Activated T-helper 17 cell treated with anti-CD3 and anti-CD28 coated beads, Interleukin-2, amount 50 U/mL, for 72 hours (primary cell): ENCODE measurements at places on chromosomes 16 and 17. TPM values are rescaled to one million over a fixed set of nuclear protein-coding genes. Genes with fewer than 3 reads are reported as not detected.

- no peak overlapping the region for H3K4me3 ChIP-seq
- H3K4me1 ChIP-seq = no peaks in the 10 kb centered on the region
- ATAC-seq = no peak
Measured at GRCh38 chr16:49622421-49623402, 233.2 kb downstream of the ZNF423 start.

GRCh38 chr16:87534030-87534653 is 41.3 kb upstream of the ZCCHC14 start:
- H3K36me3 ChIP-seq = no peaks in the 10 kb centered on the region
- H3K27ac ChIP-seq = no peak overlapping the region
- no peak for ATAC-seq
- peaks cover 11% of the 10 kb centered on the region for H3K4me1 ChIP-seq
- no peak overlapping the region for H3K4me3 ChIP-seq
- peaks cover 44% of the 10 kb centered on the region for H3K27me3 ChIP-seq

GRCh38 chr16:84048270-84048669 is 5.7 kb upstream of the SLC38A8 start:
- H3K36me3 ChIP-seq = peaks cover 28% of the 10 kb centered on the region
- H3K27ac ChIP-seq = no peak overlapping the region
- peaks cover 7% of the 10 kb centered on the region for H3K4me1 ChIP-seq

DNA sequence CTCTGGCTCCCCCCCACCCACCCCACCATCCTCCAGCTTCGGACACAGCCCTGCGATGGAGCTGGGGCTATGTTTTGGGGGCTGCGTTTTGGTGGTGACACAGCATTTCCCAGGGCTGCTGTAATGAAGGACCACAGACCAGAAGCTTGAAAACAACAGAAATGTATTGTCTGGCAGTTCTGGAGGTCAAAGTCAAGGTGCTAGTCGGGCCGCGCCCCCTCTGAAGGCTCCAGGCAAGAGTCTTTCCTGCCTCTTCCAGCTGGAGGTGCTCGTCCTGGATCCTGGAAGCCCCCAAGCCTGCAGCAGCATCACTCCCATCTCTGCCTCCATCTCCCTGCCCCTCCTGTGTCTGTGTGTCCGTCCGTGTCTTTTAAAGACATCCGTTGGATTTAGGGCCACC is 50.8 kb downstream of the TBC1D16 start:
- ATAC-seq = no peak
- H3K4me3 ChIP-seq = no peak overlapping the region
- no peaks in the 10 kb centered on the region for H3K36me3 ChIP-seq
- H3K27ac ChIP-seq = no peak overlapping the region
- no peaks in the 10 kb centered on the region for H3K27me3 ChIP-seq

GRCh38 chr16:12781777-12782176 is 21.9 kb downstream of the CPPED1 start:
- ATAC-seq = peak; percentile 98
- peaks cover 43% of the 10 kb centered on the region for H3K36me3 ChIP-seq
- peak overlapping the region; percentile 60 for H3K4me3 ChIP-seq
- H3K4me1 ChIP-seq = peaks cover 3% of the 10 kb centered on the region

- H3K4me1 ChIP-seq = peaks cover 13% of the 10 kb centered on the region
- H3K27me3 ChIP-seq = no peaks in the 10 kb centered on the region
- peaks cover 4% of the 10 kb centered on the region for H3K36me3 ChIP-seq
- ATAC-seq = no peak
Measured at GRCh38 chr16:72475688-72476087, 303.7 kb upstream of the PMFBP1 start.

DNA sequence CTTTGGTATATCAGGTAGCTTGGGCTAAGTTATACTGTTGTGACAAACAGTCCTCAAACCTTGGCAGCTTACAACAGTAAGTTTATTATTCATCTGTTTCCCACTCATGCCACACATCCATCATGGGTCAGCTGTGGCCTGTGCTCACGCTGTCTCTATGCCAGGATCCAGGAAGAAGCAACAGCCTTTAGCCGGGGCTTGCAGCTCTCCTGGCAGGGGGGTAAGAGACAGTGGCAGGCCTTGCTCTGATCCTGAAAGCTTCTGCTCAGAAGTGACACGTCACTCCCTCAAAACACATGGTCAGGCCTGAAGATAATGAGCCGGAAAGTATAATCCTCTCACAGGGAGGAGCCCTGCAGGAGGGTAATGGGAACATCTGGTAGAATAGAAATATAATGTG is 377.6 kb downstream of the CPPED1 start:
- H3K36me3 ChIP-seq = peaks cover 6% of the 10 kb centered on the region
- no peaks in the 10 kb centered on the region for H3K27me3 ChIP-seq
- no peak overlapping the region for H3K27ac ChIP-seq
- no peak for ATAC-seq

DNA sequence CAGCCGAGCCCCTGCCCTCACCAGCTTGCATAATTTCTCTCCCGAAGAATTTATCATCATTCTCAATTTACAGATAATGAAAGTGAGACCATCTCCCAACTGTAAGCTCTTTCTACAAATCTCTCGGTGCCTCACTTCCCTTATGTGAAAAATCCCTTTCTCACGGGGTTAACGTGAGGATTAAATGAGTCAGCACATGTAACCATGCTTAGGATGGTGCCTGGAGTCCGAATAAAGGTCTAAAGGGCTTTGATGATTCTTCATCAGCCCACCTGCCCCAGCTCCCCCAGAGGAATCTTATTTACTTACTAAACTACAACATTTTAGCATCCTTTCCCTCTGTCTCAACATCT is 24.8 kb upstream of the PIK3R6 start:
- H3K4me1 ChIP-seq = peaks cover 40% of the 10 kb centered on the region
- H3K27me3 ChIP-seq = no peaks in the 10 kb centered on the region
- peaks cover 88% of the 10 kb centered on the region for H3K36me3 ChIP-seq
- peak overlapping the region; percentile 40 for H3K4me3 ChIP-seq
- peak overlapping the region; percentile 73 for H3K27ac ChIP-seq
- peak; percentile 92 for ATAC-seq

- peak; percentile 92 for ATAC-seq
- H3K27me3 ChIP-seq = no peaks in the 10 kb centered on the region
- peak within 1 kb of the TSS; percentile 96 for H3K4me3 ChIP-seq
- peak within 1 kb of the TSS; percentile 92 for H3K27ac ChIP-seq
- peaks cover 9% of the 10 kb centered on the region for H3K36me3 ChIP-seq
Measured at GRCh38 chr16:70800781-70801480, at the start of gene VAC14. Gene VAC14 (minus strand): TSS chr16:70801158. CDS start chr16:70800900, 258 bp downstream.

DNA sequence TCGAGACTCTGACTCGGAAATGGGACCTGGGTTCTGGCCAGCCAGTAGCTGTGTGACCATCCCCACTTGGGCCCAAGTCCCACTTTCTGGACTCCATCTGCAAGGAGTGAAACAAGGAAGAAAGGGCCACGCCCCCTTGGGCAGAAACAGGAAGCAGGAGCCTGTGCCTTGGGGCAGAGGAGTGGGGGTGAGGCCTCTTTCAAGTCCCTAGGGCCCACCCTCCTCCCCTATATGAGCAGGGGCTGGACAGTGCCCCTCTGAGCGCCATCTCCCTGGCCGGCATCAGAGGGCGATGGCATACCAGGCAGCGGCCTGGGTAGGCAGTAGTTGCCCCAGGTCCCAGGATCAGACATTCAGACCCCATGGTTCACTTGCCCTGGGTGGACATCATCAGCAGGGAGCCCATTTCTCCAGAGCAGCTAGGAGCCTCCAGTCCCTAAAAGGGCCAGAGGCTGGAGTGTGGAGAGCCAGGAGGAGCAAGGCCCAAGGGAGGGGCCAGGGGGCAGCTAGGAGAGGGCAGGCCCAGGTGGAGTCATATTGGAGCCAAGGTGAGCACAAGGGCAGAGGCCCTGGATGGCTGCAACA is 7.1 kb downstream of the BCAR1 start:
- H3K4me3 ChIP-seq = no peak overlapping the region
- no peaks in the 10 kb centered on the region for H3K27me3 ChIP-seq
- H3K36me3 ChIP-seq = no peaks in the 10 kb centered on the region
- H3K27ac ChIP-seq = peak overlapping the region; percentile 70
- H3K4me1 ChIP-seq = no peaks in the 10 kb centered on the region
- no peak for ATAC-seq

DNA sequence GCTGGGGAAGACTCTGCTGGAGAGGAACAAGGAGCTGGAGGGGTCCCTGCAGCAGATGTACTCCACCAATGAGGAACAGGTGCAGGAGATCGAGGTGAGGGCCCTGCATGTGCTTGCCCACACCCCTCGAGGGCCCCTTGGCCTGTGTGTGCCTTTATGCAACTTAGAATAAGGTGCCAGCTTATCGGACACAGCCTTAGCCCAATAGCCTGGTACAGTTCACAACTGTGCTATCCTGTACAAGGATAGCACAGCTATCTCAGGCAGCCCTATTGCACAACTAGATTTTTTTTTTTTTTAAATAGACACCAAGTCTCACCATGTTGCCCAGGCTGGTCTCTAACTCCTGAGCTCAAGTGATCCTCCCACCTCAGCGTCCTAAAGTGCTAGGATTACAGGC is 12.1 kb downstream of the CDR2L start:
- no peak for ATAC-seq
- H3K27me3 ChIP-seq = no peaks in the 10 kb centered on the region
- no peaks in the 10 kb centered on the region for H3K36me3 ChIP-seq
- no peak overlapping the region for H3K4me3 ChIP-seq
- no peak overlapping the region for H3K27ac ChIP-seq
- no peaks in the 10 kb centered on the region for H3K4me1 ChIP-seq

- H3K36me3 ChIP-seq = no peaks in the 10 kb centered on the region
- peaks cover 6% of the 10 kb centered on the region for H3K27me3 ChIP-seq
- ATAC-seq = no peak
- no peak overlapping the region for H3K4me3 ChIP-seq
Measured at GRCh38 chr17:1273492-1274244, 3.4 kb downstream of the BHLHA9 start.

- no peak for ATAC-seq
- no peak overlapping the region for H3K4me3 ChIP-seq
- H3K4me1 ChIP-seq = peaks cover 18% of the 10 kb centered on the region
Measured at GRCh38 chr16:318628-319027, 33.9 kb downstream of the AXIN1 start.

DNA sequence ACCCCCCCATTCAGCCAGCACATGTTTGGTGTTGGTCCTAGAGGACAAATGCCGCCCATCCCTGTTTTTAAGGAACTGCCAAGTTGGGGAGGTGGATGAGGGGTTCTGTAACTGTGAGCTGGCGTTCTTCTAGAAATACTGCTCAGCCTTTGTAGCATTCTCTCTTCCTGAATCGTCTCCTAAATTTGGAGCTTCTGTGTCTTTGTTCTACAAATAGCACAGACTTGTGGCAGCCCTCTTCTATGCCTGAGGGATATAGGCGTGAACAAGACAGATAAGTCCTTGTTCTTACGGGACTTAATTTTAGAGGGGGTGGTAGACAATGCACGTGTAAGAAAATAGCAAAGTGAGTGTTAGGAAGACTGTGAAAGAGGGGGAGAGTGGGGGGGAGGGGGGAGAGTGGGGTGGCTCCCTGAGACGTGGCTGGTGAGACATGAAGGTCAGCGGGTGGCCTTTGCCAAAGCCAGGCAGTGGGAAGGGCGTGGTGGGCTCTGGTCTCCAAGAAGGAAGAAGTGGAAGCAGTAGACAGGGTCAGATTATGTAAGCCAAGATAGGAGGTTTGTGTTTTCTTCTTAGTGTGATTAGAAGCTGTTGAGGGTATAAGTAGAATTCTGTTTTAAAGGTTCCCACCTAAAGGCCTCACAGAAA is 9.9 kb downstream of the MFSD11 start:
- H3K4me3 ChIP-seq = no peak overlapping the region
- no peak overlapping the region for H3K27ac ChIP-seq
- no peaks in the 10 kb centered on the region for H3K27me3 ChIP-seq
- no peak for ATAC-seq
- peaks cover 69% of the 10 kb centered on the region for H3K36me3 ChIP-seq

DNA sequence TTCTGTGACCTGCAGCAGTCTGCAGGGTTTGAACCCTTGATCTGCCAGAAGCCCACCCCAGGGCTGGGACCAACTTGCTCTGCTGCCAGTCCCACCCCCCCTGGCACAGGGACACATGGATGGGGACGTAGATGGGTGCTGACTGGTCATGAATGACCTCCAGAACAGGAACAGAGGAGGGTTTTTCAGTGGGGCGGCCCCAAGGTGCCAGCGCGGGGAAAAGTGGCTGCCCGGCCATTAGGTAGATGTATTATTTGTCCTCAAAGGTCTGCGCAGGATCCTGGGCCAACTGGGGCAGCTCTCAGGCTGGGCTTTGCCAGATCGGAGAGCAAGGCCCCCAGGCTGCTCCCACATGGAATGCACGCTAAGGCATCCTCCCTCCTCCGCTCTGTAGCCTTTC is 265.2 kb upstream of the TNRC6C start:
- peaks cover 4% of the 10 kb centered on the region for H3K27me3 ChIP-seq
- no peak for ATAC-seq
- H3K4me1 ChIP-seq = peaks cover 17% of the 10 kb centered on the region
- H3K36me3 ChIP-seq = no peaks in the 10 kb centered on the region
- H3K4me3 ChIP-seq = no peak overlapping the region

- H3K4me3 ChIP-seq = no peak overlapping the region
- no peak overlapping the region for H3K27ac ChIP-seq
- H3K36me3 ChIP-seq = no peaks in the 10 kb centered on the region
- no peak for ATAC-seq
Measured at GRCh38 chr17:57507828-57508227, 237.3 kb downstream of the CCDC182 start.

DNA sequence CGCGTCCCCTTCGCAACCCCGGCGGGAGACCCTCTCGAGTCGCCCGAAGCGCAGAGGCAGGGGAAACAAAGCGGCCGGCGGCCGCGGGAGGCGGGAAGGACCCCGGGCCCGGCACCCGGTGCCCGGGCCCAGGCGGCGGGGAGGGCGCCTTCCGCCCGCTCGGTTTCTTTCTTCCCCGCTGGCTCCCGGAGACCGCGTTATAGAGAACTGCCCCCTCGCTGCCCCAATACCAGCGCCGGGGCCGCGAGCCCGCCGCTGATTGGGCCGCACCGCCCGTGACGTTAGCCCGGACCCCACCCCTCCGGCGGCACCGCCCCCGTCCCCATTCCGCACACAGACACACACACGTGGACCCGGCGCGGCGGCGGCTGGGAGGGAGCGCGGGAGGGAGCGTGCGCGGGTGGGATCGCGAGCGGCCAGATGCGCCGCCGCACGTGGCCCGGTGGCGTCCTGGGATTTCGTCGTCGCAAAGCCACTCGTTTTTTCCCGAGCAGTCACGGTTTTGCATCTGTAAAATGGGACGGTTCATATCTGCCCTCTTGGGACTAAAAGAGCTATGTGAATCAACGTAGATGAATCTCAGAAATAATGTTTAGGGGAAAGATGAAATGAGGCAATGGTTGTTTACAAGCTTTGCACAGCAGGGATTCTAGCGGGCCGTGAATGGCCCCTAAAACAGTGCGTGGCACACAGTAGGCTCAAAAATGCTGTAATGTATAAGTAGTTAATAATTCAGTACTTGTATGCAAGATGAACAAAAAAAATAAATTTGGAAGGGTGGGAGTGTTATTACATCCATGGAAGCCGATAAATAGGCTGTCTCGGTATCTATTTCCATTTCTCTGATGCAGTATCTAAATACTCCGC is at the start of gene EPOP:
EPOP (minus strand) TSS at position 209 of the 867 bp plus-strand sequence. CDS start 462 bp downstream, outside the sequence.
- H3K4me3 ChIP-seq = peak within 1 kb of the TSS; percentile 62
- H3K27ac ChIP-seq = peak within 1 kb of the TSS; percentile 50
- peak; percentile 85 for ATAC-seq
- H3K4me1 ChIP-seq = peaks cover 28% of the 10 kb centered on the region

- H3K27me3 ChIP-seq = peaks cover 33% of the 10 kb centered on the region
- H3K4me3 ChIP-seq = no peak overlapping the region
- H3K36me3 ChIP-seq = no peaks in the 10 kb centered on the region
- no peaks in the 10 kb centered on the region for H3K4me1 ChIP-seq
- ATAC-seq = no peak
Measured at GRCh38 chr16:52548261-52549010, 1.5 kb upstream of the TOX3 start.

- H3K27ac ChIP-seq = no peak overlapping the region
- ATAC-seq = peak; percentile 96
- H3K36me3 ChIP-seq = no peaks in the 10 kb centered on the region
Measured at GRCh38 chr17:43760254-43760852, 1.8 kb upstream of the SOST start.

The CCL7 gene
- total RNA-seq = not detected

The EFCAB5 gene
- total RNA-seq = 1.8 TPM

The OR1A2 gene
- not detected for total RNA-seq

The TLCD2 gene
- total RNA-seq = 0.26 TPM
